Stimulated activated CD4-positive, alpha-beta T cell treated with anti-CD3 and anti-CD28 coated beads, TNF-alpha, amount 100 ng/mL, for 48 hours (primary cell): ENCODE measurements at places on chromosomes 5 and 9.

DNA sequence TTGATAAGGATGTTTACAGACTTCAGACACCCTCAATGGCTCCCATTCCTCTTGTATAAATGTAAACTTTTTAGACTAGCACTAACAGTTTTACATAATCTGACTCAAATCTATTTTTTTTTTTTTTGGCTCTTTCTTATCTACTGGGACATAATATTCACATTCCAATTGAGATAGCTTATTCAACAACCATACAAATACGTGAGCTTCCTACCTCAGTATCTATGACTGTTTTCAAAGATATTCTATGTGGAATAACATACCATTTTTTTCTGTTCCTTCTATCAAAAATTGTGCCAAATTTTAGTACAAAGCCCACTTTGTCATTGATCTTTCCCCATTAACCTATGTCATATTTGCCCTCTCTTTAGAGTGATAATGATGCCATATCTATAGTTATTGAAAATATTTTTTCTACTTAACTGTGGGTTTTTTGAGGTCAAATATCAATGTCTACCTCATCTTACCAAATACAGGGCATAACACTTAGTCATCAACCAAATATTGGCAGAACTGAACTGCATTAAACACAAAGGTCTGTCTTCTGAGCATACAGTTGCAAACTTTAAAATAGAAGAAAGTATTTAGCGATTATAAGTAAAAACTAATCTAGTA lies 482.6 kb downstream of the PTPRD start:
- no peak for DNase-seq

DNA sequence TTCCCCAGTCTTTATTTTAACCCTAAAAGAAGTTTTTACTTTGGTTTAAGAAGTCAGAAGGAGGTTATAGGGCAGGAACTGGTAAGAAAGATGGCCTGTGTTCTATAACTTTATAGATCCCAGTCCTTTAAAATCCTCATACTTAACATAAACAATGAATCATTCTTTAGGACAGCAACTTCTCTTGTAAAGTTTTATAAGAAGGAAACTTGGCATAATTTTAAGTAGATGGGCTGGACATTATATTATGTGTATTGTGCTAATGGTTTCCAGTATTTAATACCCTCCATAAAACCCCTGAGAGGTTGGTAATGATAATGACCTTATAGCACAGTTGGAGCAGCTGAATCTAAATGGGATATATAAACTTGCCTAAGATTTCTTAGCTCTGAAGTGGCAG lies 247.2 kb downstream of the FAM170A start:
- no peak for DNase-seq

GRCh38 chr9:89234205-89235067 lies 55.8 kb upstream of the SHC3 start:
- DNase-seq: peak; percentile 12

DNA sequence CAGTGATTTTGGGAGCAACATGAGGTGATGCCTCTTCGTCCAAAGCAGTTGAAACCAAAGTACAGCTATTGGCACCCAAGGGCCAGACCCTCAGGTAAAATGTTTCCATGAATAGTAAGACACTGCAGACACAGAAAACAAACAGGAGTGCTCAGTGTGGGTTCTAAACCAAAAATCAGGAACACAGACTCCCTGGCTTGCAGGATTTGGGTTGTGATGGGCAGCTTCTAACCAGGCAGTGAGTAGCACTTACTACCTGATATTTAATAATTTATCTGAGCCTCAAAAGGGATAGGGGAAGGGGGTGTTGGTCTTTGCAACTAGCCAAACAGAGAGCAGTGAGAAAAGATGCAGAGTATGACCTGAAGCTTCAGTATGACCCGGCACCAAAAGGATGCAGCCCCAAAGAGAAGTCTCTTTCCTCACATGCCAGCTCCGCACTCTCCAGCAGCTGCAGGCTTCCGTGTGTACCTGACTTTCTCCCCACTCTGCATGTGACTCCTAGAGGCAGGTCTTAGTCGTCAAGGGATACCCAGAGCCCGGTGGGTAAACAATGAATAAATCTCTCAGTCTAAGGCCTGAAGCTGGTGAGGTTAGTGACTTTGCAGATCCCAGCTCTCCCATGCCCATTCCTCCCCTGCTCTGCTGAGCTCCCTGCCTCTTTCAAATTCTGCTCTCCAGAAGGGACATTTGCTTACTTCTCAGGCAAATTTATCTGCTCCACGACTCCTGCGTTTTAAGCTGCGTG lies 105.4 kb upstream of the SPOCK1 start:
- DNase-seq: no peak

- no peak for DNase-seq
Observed at GRCh38 chr9:76876098-76876497, 29.8 kb downstream of the PRUNE2 start.

GRCh38 chr5:136420168-136420898 lies 55.0 kb upstream of the TRPC7 start:
- no peak for DNase-seq

- DNase-seq: no peak
Observed at GRCh38 chr5:154737667-154738320, 17.4 kb upstream of the LARP1 start.

- no peak for DNase-seq
Observed at GRCh38 chr5:1196562-1196961, 4.8 kb upstream of the SLC6A19 start.

DNA sequence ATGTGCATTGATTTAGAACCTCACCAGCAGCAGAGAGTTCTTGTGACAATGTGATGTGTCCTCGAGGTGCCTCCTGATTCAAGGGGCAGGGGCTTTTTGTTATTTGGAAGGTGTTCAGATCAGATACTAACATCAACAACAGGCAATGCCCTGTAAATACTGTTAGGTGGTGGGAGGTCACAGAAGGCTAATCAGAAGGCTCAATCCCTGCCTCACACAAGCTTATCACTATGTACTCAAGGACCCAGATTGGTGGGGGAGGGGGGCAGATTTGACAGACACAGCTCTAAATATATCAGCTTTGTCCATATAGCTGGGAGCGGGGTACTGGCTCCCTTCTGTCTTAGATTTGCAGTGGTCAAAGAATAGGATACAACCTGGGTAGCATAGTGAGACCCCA lies 2.6 kb downstream of the FRMPD1 start:
- no peak for DNase-seq

GRCh38 chr9:21589344-21590056 lies 107.4 kb upstream of the IFNE start:
- no peak for DNase-seq

- no peak for DNase-seq
Observed at GRCh38 chr5:59837071-59837470, 56.5 kb downstream of the PDE4D start.

DNA sequence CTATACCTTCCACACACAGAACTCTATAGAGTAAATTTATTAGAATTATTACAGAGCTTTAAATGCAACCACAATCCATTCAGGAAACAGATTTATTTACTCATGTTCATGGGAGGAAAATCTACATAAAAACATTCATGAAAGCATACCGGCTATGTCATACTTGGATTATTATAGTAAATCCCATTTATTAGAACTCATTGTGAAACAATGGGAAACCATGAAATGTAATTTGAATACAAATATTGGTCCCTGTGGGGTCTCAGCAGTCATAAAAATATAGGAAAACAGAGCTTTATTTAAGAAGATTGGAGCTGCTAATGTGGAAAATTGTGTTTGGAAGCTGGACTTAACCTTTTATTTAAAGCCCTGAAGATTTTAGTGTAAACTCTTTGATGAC lies 80.7 kb downstream of the HAPLN1 start:
- DNase-seq: no peak

- DNase-seq: no peak
Observed at GRCh38 chr5:142170254-142170953, 61.8 kb downstream of the NDFIP1 start.

DNA sequence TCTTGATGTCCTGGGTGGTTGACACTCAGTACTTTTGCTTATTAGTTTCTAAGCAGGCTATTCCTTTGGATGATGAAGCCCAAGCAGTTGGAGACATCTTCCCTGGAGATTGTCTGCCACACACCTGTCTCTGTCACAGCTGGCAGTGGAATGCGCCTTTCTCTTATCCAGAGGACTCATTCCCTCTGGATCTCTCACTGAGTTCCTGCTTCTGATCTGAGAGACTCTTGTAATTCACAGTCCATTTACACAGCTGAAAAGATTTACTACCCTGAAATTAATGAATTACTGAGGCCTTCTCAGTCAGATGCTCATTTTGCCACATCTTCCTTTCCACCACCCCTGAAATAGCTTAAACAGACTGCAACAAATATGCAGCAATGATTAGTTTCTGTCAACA lies 15.9 kb downstream of the TAL2 start:
- DNase-seq: no peak

DNA sequence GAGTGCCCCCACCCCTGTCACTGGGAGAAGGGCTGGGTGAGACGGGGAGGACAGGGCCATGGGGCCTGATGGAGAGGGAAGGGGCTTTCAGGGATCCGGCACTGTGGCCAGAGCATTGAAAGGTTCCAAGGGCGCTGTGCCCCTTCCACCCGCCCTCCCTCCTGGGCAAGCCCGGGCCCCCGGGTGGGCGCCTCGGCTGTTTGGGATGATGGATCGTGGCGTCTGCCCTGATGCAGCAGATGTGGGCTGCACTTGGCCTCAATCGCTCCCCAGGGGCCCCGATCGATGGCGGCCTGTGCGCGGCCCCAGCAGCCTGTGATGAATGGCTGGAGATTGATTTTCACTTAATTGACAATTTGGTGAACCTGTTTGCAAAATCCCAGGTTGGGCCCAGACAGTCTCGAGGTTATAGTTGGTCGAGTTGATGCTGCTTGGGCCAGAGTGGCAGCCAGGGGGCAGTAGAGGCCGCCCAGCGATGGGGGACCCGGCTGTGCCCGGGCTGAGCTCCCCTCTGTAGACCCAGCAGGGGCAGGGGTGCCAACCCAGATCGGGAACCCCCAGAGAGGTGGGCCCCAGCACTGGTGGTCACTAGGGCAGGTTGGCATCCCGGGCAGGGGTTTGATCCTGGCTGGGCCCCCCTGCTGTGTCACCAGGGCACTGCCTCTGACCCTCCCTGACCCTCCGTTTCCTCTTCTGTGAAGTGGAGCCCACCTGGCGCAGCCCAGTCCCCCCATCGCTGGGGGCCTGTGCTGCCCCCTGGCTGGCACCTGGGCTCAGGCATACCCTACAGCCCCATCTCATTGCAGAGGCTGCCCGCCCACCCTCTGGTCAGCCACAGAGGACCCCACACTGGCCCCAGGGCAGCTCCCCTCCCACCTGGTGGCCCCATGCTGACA lies 34.7 kb downstream of the LHX3 start:
- peak; percentile 37 for DNase-seq

DNA sequence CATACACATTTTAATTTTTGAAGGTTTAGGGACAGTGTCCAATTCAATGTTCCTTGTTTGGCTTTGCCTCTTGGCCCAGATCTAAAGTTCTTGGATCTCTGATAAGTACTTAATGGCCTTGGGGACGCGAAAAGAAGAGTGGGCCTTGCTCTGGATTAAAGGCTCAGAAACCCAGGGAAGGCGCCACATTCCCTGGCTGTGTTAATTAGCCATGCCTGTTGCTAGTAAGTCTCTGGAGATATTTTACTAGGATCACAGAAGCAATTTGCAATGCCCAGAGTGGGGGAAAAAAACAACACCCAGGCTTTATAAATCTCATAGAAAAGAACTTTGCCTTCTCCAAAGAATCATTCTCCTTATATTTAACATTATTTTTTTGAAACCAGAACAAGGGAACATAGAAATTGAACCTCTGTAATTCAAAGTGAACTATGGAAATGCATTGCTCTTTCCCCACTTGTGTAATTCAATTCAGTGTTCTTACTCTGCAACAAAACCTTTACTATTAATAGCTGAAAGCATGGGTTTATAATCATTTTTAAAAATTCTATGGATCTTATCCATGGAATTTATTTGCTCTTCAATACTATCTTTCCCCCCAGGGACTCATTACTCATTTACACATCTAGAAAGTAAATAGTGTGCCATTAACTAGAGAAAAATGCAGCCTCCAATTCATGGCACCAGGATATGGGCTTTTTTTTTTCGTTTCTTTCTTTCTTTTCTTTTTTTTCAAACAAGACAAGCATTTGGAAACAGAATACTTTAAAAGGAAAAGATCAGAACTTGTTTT lies 172.2 kb upstream of the ANKRD55 start:
- no peak for DNase-seq

- DNase-seq: no peak
Observed at GRCh38 chr9:129500161-129500862, 120.6 kb downstream of the C9orf50 start.

- no peak for DNase-seq
Observed at GRCh38 chr5:14032918-14033317, 88.4 kb upstream of the DNAH5 start.

DNA sequence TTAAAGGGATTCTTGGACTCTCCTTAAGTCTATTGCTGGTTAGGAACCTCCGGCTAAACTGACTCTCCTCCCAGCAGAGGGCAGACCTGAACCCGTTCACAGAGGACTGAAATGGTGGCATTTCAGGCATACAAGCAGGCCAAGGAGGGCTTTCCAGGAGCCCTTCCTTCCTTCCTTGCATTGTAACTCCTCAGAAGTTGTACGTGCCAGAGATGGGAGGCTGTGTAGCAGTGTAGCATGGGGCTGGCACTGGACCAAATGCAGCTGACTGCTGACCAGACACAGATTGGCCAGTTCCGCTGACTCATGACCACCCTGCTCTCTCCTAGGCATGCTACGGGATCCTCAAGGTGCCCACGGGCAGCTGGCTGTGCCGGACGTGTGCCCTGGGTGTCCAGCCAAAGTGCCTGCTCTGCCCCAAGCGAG lies 36.4 kb downstream of the JADE2 start:
- no peak for DNase-seq

DNA sequence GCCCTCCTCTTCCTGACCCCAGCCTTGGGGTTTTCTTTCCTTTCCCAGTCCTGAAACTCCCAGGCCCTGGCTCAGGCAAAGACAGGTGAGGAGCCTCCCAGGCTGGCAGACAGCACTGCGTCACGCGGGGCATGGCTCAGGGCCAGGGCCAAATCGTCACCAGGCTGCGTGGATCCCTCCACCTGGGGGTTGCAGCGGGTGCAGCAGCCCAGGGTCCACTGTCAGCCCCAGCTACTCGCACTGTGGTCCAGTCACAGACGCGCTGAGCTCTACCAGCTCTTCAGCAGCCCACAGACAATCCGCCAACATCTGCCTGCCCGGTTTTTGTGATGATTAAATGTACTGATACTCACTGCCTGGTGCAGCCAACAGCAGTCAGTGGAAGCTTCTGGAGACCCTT lies 12.1 kb downstream of the FAM78A start:
- DNase-seq: no peak

DNA sequence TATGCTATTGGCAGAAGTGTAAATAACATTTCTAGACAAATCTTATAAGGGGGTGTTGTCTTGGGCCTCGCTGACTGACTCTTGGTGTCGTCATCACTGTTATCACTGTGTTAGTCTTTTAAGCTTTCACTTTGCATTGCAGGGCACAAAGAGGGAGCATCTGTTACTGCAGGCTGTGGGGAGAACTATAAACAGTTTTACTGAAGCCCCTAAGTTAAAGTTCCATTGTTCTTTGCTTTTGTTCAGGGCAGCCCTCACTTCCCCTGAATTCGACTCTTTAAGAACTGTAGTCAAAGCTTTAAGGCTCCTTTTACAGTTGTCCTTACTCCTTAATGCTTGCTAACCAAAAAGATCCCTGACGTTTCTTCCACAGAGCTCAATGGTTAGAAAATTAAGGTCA lies 605.0 kb downstream of the RAB3C start:
- no peak for DNase-seq
